ENCODE measurements at places on chromosomes 6 and 20.

- no peak for DNase-seq
These were observed 468.1 kb upstream of the MARCKS start for GRCh38 chr6:113388996-113389395.

DNA sequence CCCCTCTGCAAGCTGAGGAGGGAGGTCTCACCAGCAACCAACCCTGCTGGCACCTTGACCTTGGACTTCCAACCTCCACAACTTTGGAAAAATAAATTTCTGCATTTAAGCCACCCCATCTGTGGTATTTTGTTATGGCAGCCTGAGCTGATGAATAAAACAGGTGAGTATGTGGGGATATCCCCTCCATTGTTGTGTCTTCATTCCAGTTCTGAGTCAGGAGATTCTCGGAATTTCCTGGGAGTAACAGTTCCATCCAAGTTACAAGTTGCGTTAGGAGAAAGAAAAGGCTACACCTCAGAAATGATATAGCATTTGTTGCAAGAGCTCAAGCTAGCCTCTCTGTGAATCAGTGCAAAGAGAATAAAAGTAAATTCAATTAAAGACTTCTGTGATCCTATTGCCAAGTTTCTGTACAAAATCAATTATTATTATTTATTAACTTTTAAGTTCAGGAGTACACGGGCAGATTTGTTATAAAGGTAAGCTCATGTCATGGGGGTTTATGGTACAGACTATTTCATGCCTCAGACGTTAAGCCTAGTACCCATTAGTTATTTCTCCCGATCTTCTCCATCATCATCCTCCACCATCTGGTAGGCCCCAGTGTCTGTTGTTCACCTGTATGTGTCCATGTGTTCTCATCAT lies 153.0 kb downstream of the NKAIN2 start:
- no peak for DNase-seq

GRCh38 chr6:134948691-134949090 lies 1.2 kb downstream of the ALDH8A1 start:
- DNase-seq, result no peak

- no peak for DNase-seq
These were observed 806.6 kb downstream of the C6orf118 start for GRCh38 chr6:164502833-164503232.

DNA sequence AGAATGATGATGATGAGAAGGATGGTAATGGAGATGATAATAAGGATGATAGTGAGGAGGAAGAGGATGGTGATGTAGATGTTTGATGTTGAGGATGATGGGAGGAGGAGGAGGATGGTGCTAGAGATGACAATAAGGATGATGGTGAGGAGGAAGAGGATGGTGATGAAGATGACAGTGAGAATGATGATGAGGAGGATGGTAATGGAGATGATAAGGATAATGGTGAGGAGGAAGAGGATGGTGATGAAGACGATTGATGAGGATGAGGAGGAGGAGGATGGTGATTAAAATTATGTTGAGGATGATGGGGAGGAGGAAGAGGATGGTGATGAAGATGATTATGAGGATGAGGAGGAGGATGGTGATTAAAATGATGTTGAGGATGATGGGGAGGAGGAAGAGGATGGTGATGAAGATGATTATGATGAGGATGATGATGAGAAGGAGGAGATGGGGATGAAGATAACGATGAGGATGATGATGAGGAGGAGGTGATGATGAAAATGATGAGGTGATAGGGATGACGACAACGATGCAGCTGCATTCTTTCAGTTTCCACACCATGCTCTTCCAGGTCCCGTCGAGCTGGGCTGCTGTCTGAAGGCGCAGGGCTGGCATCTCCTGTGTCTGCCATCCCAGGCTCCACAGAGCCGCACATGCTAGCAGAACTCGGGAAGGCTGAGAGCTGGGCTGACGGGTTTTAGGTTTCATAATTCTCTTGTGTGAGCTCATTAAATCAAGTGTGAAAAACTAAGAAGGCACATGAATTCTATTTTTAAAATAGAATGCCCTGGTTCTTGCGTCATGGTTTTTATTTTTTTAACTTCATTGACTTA lies 274.9 kb downstream of the SMOC2 start:
- no peak for DNase-seq

- no peak for DNase-seq
These were observed 57.3 kb upstream of the THBS2 start for GRCh38 chr6:169310983-169311382.

DNA sequence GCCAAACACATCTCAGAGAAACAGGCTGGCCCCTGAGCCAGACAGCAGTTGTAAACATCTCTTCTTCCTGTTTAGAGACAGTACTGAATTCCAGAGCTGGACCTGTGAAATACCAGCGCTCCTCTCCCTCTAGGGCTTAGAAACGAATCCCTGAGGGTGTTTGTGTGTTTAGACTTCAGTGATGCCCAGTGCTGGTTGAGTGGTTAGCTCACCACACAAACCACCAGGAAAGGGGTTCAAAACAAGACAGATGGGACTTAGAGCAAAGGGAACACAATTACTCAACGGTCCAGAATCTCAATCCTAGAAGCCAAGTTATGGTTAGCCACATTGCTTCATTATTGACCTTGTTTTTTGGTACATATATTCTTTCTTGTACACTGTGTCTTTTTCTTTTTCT lies 108.7 kb upstream of the TMEM170B start:
- DNase-seq, result no peak

- DNase-seq, result no peak
These were observed 8.4 kb downstream of the NINL start for GRCh38 chr20:25576783-25577530.

DNA sequence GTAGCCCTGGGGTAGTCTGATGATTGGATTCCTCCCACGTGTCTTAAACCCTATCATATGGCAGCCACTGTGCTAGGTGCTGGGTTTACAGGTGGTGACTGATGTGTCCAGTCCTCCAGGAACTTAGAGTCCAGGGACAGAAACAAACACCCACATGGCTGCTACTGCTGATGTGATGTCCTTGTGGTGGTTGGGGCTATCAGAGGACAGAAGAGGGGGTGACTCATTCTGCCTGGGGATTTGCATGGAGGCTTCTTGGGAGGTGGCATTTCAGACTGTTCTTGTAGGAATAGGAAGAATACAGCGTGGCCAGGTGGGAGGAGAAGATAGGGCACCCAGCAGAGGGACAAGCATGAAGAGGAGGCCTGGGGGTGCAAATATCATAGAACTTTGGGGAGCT lies 9.8 kb downstream of the RAET1G start:
- no peak for DNase-seq

DNA sequence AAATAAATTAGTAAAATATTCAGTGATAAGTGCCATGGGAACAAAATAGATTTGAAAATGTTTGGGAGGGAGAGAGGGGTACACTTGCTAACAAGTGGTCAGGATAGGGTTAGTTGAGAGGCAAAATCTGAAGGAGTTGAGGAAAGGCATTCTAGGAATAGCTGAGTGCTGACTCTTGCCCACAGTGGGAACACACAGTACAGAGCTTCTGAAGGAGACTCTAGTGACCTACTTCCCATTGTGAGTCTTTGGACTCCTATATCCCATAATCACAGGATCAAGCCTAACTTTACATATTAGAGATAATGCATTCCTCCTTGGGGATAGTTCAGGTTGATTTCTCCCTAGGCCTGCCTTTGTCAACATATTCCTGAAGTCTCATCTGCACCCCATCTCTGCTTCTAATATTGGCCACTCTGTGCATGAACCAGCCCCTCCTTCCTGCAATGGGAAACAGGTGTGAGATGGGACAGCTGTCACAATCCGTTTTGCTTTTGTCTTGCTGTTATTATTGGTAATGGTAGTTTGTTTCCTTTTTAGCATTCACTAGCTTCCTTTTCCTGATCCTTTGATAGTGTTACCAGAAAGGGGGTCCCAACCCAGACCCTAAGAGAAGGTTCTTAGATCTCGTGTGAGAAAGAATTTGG lies 2.6 kb upstream of the TRIM38 start:
- DNase-seq, result no peak

- DNase-seq, result no peak
These were observed 22.6 kb upstream of the RIN2 start for GRCh38 chr20:19735446-19735845.

DNA sequence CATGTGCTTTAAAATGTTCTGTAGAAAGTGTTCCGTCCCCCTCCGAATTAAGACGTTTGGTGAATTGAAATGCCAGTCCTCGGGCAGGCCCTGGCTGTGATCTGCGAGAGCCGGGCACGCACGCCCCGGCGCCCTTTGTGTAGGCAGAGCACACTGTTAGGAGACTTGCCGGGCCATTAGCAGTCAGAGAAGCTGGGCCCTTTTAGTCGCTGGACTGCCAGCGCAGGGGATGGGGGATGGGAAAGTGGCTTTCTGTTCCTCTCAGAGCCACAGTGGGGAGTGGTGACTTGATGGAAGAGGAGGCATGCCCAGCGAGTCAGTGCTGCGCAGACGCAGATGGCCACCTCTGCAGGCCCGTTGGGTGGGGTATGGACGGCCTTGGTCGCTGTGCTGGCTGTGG lies 2.2 kb downstream of the PPP1R3G start:
- DNase-seq, result no peak

GRCh38 chr20:2872459-2873009 lies 747 bp upstream of the PTPRA start:
- peak; percentile 78 for DNase-seq

DNA sequence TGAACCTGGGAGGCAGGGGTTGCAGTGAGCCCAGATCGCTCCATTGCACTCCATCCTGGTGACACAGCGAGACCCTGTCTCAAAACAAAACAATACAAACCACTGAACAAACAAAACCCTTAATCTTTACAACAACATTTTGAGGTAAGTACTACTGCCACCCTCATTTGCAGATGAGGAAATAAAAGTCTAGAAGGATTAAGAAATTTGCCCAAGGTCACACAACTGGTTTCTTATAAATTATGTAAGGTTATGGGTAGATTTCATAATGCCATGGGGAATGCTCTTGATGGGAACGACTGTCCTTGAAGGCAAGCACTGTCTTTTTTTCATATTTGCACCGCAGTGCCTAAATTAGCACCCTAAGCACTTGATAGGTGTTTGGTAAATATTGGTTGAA lies 13.8 kb upstream of the B4GALT5 start:
- DNase-seq, result no peak

GRCh38 chr6:157766901-157767774 lies 55.9 kb upstream of the SNX9 start:
- DNase-seq, result no peak

GRCh38 chr20:11027224-11027623 lies 353.4 kb upstream of the JAG1 start:
- DNase-seq, result no peak

DNA sequence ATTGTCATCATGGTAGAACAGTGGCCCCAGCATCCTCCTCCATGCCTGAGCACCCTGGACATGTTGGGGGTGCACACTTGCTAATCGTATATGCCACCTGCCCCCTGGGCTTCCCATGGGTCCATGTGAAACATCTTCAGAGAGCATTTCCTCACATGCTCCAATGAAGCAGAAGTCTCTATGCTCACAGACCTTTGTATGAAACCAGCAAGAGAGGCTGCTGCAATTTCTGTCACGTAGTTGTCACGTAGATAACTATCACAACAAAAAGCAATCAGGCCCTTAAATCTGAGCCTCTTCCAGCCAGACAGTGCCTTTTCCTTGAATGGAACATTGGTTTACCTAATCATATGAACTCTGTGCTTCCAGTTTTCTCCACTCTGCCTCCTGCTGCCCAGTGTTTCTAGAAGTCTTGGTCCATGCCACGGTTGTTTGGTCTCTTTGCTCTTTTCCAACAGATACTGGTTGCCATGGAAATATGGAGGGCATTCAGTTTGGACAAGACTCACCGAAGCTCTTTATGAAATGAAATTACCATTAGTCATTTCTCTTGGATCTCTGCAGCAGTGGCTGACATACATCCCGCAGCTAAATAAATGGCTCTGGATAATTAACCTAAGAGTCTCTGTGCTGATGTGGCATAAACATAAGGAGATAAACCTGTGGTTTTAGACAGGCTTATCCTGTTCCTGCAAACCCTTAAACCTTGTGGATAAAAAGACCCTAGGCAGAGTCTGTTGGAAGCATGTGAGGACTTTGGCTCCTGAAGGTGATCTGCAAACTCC lies 172.8 kb upstream of the SYNDIG1 start:
- DNase-seq, result no peak

- DNase-seq, result no peak
These were observed 241.2 kb upstream of the PREP start for GRCh38 chr6:105644073-105644489.

Data from activated naive CD4-positive, alpha-beta T cell treated with Interleukin-2 at 50 U/mL for 16 hours (primary cell).